ENCODE measurements at places on chromosomes 16 and 17. TPM values are rescaled to one million over a fixed set of nuclear protein-coding genes. Genes with fewer than 3 reads are reported as not detected.

Gene KRT9
- total RNA-seq = not detected

Gene SYT17
- total RNA-seq = 14.2 TPM

Gene NATD1
- 25.4 TPM for total RNA-seq

Gene FOXJ1
- total RNA-seq = 86.6 TPM

Gene FOXN1
- total RNA-seq = 0.07 TPM

Gene CD300H
- not detected for total RNA-seq

Gene CLEC10A
- 4.2 TPM for total RNA-seq

DNA sequence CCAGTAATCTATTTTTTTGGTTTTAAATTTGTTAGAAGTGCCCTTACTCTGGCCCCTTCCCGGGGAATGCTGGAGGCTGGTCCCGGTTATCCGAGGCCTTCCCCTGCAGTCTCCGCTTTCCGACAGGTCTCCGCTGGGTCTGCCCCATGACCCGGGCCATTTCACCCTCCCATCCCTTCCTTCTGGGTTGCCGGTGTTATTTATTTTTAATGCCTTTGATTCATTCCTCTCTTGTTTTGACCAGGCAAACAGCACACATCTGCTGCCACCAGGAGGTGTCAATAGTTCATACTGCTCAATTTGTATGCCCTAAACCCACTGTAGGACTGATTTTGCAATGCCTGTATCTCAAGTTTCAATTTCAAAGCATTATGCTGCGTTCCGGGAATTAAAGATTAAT is 113.2 kb upstream of the IRX5 start:
- DNase-seq = peak; percentile 50

- no peak for DNase-seq
These were observed 181.3 kb downstream of the CBLN1 start for GRCh38 chr16:49100366-49100765.

- no peak for DNase-seq
These were observed 20.2 kb downstream of the GNAO1 start for GRCh38 chr16:56211435-56211981.

DNA sequence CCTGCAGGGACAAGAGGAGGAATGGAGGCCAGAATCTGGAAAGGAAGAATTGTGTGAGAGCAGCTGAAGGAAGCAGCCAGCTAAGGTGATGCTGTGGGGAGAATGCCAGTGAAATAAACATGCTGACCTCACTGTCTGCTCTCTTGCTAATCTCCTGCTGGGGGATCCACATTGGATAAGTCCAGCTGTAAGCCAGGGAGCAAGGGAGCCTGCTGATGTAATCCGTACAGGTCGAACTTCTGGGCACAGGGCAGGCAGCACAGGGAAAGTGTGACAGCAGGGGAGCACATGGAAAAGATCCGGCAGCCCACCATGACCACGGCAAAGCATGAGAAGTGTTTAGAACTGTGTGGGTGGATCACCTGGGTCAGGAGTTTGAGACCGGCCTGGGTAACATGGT is 7.5 kb upstream of the XPO6 start:
- DNase-seq = no peak

- no peak for DNase-seq
These were observed 11.7 kb downstream of the ABCC1 start for GRCh38 chr16:15961060-15961511.

GRCh38 chr16:56972403-56973293 is 10.9 kb downstream of the CETP start:
- DNase-seq = no peak

DNA sequence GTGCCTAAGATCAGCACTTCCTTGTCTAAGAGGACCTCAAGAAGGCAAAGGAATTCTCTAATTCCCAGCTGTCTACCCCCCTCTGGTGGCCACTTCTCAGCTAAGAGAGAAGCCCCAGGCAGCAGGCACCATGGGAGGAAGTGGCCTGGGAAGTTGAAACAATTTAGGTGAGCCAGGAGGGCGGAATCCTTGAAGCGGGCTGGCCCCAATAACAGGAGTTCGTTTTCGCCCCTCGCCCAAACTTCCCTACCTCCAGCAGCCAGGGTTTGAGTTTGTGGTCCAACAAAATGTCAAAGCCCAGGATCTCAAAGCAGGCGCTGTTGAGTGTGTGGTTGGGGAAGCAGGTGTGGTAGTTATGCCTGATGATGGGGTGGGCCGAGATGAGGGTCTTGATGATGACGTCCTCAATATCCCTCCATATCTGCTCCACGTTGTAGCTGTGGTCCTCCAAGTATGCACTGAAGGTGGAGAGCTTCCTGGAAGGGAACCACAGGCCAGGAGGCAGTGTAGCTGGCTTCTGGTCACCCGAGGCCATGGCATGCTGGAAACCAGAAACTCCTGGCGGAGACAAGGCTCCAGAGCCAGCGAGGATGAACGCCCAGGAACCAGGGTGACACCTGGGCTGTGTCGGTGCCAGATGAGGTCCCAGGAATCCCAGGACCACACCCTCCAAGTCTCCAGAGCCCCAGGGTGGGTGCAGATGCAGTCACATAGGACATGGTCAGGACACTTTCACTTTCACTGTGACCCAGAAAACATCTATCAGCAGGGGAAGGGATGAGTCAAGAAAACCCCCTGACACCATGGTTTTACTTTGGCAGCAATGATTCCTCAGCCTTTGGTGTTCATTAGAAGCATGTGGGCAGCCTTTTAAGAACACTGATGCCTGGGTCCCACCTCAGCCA is 25.6 kb downstream of the TTLL6 start:
- DNase-seq = no peak

GRCh38 chr16:9934723-9935508 is 247.3 kb downstream of the GRIN2A start:
- no peak for DNase-seq

GRCh38 chr17:29648005-29648404 is 25.3 kb upstream of the CORO6 start:
- no peak for DNase-seq

- no peak for DNase-seq
These were observed 356.1 kb downstream of the CPPED1 start for GRCh38 chr16:12447556-12447955.

GRCh38 chr17:56870081-56870651 is 36.2 kb downstream of the DGKE start:
- no peak for DNase-seq

- peak; percentile 26 for DNase-seq
These were observed 345 bp downstream of the EMC8 start for GRCh38 chr16:85798901-85799496.

DNA sequence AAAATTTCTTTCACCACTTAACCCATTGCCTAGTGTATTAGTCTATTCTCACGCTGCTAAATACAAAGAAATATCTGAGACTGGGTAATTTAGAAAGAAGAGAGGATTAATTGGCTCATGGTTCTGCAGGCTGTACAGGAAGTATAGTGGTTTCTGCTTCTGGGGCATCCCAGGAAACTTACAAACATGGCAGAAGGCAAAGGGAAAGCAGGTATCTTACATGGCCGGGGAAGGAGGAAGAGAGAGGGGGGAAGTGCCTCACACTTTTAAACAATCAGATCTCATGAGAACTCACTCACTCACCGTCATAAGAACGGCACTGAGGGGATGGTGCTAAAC is 931.4 kb upstream of the SOX9 start:
- DNase-seq = no peak

- DNase-seq = peak; percentile 10
These were observed 295.9 kb upstream of the N4BP1 start for GRCh38 chr16:48905632-48906505.

- no peak for DNase-seq
These were observed 49.8 kb upstream of the CBX4 start for GRCh38 chr17:79888811-79889634.

DNA sequence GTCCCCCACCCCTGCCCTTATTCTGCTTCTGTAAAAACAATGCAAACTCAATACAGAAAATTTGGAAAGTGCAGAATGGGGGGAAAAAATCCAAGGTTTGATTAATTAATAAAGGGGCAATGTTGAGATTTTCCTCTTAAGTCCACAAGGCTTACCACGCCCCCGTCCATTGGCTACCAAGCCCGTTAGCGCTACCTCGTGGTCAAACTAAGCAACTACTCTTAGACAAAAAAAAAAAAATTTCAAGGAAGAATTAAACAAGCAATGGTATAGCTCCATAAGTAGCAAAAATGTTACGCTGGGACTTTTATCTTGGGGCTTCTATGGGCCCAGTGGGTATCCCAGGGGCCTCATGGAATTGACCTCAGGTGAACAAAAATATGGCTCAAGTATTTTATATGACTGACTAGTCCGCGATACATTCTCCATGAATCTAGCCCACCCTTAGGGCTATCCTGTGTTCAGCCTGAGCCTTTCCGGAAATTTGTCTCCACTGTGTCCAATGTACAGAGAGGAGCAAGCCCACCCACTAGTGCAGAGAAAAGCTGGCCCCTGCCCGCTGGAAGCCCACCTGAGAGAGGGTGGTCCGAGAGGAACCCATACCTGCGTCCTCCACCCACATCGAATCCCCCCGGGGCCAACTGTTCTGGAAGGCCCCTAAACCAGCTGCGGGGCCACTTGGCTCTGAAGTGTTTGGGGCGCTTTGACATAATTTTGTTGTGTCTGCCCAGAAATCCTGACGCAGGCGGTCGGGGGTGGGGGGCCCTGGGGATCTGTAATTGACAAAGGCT is 19.1 kb upstream of the TEX2 start:
- DNase-seq = no peak

- DNase-seq = no peak
These were observed 996 bp upstream of the CPNE2 start for GRCh38 chr16:57091200-57091974.

- DNase-seq = no peak
These were observed 3.1 kb downstream of the ZNF843 start for GRCh38 chr16:31439519-31439918.

GRCh38 chr16:57911743-57912142 is 59.2 kb downstream of the CNGB1 start:
- no peak for DNase-seq

GRCh38 chr17:55743103-55743679 is 7.7 kb upstream of the PCTP start:
- peak; percentile 72 for DNase-seq

DNA sequence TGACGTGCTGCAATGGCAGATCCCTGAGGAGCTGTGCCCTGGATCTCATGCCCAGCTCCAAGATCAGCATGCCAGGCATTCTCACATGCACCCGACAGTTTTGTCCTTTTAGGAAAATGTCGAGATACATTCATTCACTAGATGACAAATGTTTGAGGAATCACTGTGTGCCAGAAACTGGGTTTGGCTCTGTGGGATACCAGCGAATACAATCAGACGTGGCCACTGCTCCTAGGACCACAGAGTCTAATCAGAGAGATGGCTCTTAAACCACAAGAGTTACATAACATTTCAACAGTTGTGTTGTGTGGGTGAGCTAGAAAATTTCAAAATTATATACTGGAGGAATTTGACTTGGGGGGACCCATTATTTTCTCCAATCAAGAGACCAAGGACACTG is 579.7 kb downstream of the CDH13 start:
- no peak for DNase-seq

DNA sequence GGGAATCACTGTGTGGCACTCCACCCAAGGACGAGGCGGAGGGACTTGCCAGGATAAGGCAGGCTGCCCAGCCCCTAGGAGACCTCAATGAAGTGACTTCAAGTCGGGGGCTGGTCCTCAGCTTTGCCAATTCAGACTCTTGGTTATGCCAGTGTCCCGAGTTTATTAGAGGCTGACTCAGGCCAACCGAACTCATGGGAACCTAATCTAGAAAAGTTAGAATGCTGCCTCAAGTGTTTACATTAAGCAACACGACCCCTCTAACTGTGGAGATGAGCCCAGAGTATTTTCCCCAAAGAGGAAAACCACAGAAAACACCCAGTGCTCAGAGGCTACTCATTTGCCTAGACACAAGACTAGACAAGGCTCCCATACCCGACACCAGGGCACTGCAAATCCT is 1.1 kb upstream of the TEKT3 start:
- DNase-seq = no peak

GRCh38 chr16:4182581-4183236 is 59.2 kb downstream of the SRL start:
- no peak for DNase-seq

GRCh38 chr17:50498021-50498874 is 10.0 kb upstream of the MYCBPAP start:
- DNase-seq = peak; percentile 57

- DNase-seq = no peak
These were observed 22.4 kb downstream of the SOX9 start for GRCh38 chr17:72143245-72143644.

DNA sequence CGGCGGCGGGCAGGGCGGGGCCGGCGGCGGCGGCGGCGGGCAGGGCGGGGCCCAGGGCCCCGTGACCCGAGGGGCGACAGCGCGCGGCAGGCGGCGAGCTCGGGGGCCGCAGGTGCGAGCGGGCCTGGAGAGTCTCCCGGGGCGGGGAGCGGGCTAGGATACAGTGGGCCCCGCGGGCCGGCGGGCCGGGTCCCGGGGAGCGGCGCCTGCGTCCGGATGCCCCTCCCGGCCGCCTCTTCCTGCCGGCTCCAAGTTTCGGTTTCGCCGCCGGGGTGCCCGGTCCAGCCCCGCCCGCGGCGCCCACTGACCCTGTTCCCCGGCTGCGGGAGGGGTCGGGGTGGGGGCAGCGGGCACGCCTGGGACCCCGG is at the start of gene RNF213:
TSS of gene RNF213 (plus strand) at position 62 of the 368 bp plus-strand sequence. CDS start 2,830 bp downstream, outside the sequence.
- DNase-seq = peak; percentile 64

- no peak for DNase-seq
These were observed 12.8 kb downstream of the DNAH9 start for GRCh38 chr17:11610999-11611566.

- no peak for DNase-seq
These were observed 30.1 kb upstream of the DYNLL2 start for GRCh38 chr17:58052945-58053715.

GRCh38 chr16:23855010-23855409 is 19.2 kb downstream of the PRKCB start:
- no peak for DNase-seq

DNA sequence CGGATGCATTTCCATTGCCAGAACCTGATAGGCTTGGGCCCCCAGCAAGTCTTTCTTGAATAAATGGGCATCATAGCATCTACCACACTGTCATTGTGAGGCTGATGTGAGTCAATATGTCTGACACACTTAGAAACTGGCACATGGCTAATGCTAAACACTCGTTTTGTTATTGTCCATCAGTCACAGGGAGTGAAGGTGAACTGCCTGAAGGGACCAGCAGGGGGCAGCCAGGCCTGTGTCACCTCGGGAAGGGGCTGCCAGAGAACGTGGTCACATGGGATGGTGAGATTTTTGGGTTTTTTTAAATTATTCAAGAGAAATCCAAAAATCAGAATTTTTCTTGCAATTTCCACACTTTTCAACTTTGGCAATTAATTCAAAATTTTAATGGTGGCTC is 831 bp upstream of the RCVRN start:
- DNase-seq = no peak

Data from upper lobe of left lung (tissue), 6 donors.